ENCODE measurements at places on chromosomes 11 and 22.

GRCh38 chr11:36002196-36002595 is 58.3 kb downstream of the LDLRAD3 start:
- DNase-seq, result no peak

DNA sequence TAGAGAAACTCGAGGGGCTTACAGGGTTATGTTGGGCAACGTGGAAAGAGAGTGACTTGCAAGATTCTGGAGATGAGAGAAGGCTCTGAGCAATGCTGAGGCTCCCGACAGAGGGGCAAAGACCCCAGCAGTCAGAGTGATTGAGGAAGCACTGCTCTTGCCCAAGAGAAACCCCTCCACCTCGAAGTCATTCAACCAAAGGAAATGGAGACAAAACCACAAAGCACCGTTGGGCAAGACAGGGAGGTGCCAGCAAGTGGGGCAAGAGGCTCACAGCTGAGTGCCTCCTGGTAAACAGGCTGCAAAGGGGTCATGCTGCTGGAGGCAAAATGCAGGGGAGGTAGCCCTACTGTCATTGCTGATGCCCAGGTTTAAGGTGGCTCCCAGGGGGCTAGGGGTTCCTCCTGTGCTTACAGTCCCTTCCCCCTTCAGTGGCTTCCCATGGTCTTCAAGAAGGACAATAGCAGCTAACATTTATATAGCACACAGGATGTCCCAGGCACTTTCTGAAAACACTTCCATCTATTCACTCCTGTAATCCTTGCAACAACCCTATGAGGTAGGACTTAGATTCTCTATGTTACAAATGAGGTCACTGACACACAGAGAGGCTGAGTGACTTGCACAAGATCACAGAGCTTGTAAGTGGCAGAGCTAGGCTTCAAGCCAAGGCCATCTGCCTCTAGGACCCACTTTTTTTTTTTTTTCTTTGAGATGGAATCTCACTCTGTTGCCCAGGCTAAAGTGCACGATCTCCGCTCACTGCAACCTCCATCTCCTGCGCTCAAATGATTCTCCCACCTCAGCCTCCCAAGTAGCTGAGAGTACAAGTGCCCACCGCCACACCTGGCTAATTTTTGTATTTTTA is 18.1 kb upstream of the MYH9 start:
- no peak for DNase-seq

DNA sequence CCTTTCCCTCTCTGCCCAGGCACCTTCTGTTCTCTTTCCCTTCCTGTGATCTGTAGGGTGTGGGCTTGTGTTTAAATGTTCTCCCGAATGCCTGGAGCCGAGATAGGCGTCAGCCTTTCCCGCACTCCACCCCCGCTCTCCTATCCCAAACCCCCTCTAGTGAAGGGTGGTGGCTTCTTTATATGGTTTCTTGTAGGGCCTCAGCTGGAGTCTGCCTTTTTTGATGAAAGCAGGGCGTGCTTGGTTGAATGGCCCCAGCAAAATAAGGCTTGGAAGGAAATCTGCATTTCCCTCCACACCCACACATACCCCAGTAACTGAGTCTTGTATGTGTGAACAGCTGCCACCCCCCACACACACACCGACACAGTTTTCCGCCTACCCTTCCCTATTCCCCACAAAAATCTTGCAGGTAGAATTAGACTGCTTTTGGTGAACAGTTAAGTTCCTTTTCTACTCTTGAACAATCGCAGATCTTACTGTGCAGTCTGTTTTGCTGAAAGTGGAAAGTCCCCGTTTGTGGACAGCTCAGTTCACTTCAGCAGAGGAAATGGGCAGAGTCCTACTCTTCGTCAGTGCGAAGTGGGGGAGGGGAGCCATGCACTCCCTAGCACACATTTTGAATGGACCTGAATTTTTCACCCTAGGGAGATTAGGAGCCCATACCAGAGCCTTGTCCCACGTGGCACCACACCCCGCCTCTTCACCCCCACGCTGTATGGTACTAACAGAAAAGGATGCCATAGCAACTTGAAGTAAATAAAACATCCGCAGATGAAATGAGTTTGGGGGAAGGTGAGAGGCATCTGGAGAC is 25.5 kb upstream of the GRK2 start:
- DNase-seq, result peak; percentile 68

- no peak for DNase-seq
Observed at GRCh38 chr11:78940500-78941225, 366.0 kb upstream of the NARS2 start.

DNA sequence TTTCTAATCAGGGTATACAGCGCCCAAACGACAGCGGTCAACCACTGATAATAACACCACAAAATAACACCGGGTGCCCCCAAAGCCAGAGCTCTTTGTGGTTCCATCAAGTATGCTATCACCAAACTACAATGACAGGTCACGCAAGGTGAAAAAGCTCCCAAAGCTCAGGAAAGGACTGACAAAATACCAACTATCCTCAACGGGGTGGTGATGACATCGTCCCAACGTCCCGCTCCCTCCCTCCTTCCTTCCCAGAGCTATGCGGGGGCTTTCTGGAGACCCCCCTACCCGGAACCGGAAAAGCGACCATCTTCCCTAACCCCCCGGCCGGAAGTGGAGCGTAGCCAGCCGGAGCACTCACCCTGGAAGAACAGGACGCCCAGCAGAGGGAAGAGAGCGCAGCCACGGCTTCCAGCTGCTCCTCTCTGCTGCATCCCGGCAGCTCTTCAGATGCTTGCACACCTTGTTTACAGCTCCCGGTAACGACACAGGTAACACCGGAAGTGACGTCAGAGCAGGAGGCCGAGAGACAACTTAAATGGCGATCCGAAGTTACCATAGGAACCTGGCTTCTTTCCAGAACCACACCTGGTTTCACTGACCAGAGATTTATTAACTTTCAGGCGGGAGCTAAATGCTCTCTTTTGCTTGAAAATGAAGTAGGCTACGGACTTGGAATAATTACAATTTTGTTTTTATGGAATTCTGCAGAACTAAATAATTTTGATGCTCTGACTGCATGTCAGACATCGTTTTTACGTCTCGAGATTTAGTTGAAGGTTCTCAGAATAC is at the start of gene MPZL3:
TSS of gene MPZL3 (minus strand) at position 508 of the 795 bp plus-strand sequence. CDS start at position 437, 71 bp downstream.
- DNase-seq, result peak; percentile 61

- DNase-seq, result no peak
Observed at GRCh38 chr11:34466802-34467488, 28.2 kb downstream of the CAT start.

- DNase-seq, result no peak
Observed at GRCh38 chr11:105577641-105578040, 32.2 kb upstream of the GRIA4 start.

GRCh38 chr11:96827164-96827563 is 437.4 kb downstream of the JRKL start:
- no peak for DNase-seq

- DNase-seq, result no peak
Observed at GRCh38 chr11:62393061-62393611, 25.7 kb upstream of the SCGB1A1 start.

GRCh38 chr11:65474864-65475263 is 24.0 kb upstream of the MALAT1 start:
- no peak for DNase-seq

- DNase-seq, result no peak
Observed at GRCh38 chr11:35622070-35622469, 3.8 kb downstream of the FJX1 start.

DNA sequence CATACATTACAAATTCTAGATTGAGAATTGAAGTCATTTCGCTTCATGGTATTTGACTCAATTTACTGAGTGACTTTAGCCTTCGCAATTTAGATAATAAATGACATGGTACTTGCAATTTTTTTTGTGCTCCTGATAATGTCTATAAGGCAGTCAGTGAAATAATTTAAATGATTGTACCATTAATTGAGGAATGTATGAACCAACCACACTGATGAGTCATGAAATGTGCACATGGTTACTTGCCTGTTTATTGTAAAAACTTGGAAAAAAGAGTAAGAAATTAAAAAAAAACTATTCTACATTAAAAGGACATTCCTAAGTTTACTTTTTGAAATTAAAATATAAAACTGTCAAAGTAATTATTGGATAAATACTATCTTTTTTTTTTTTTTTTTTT is 43.3 kb downstream of the DNAJC24 start:
- no peak for DNase-seq

GRCh38 chr11:17642370-17642769 is 77.0 kb upstream of the MYOD1 start:
- no peak for DNase-seq

DNA sequence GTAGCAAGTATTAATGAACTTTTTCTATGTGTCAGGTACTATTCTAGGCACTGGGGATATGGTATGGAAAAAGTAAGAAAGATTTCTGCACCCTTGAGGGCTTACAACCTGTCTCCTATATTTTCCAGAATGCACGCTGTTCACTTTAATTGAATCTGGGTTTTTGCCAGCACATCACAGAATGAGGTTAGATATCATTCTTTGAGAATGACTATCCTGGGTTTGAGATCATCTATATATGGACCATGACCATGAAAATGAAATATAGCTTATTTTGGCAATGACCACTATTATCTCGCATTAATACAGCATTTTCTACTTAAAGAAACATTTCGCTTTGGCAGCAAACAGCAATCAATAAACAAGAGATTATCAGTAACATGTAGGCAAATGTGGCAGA is 46.9 kb downstream of the C11orf71 start:
- no peak for DNase-seq

DNA sequence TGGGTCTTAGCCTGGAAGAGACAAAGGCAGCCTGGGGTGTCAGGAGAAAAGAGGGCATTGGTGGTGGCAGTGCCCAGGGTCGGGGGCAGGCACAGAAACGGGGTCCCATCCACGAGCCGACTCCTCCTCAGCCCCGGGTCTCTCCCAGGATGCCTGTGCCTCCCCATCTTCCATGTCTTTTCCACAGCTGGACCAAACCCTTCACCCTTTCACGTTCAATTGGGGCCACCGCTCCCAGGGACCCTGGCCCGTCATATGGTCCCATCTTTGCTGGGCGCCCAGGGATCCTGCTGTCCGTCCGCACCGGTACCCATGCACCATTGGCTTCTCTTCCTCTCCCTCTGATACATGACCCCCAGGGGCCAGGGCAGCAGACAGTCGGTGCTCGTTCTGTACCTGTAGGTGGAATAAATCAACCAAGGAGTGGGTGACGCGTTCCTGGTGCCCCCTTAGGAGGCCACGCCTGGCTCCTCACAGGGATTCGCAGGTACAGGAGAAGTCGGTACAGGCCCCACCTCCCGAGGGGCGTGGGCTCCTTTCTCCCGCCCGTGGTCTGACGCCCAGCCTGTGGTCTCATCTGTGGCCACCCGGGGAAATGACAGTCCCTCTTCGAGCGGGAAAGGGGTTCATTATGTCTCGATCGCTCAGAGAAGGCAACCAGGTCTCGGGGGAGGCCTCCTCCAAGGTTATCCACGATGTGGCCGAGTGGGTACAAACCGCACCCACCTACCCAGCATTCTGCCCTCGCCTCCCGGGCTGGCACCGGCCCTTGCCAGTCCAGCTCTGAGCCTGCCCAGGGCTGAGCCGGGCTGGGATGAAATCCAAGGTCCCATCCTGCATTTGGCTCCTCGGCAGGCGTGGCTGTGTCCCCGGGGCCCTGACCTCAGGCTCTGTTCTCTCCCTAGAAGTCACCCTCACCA is 1493.6 kb downstream of the BRD1 start:
- no peak for DNase-seq

GRCh38 chr11:113578715-113579250 is 103.6 kb upstream of the DRD2 start:
- DNase-seq, result no peak

- no peak for DNase-seq
Observed at GRCh38 chr22:21712751-21713427, 22.7 kb downstream of the YPEL1 start.

- DNase-seq, result no peak
Observed at GRCh38 chr11:72190631-72191071, 1.3 kb upstream of the FOLR1 start.

DNA sequence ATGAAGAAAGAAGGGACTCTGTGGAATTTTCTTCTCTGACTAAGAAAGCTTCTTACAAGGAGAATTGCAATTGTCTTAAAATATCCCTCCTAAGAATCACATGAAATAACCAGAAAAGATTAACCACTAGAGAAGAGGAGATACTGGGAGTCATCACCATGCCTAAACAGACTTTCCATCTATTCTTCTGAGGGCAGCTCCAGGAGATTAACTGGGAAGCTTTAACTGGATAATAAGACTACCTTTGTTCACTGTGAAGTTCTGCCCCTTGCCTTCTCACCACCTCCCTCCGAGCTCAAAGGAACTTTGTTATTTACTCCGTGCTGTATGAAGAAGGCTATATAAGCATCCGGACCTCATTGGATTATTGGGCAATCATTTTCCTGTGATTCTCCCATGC is 24.5 kb upstream of the MMP7 start:
- no peak for DNase-seq

DNA sequence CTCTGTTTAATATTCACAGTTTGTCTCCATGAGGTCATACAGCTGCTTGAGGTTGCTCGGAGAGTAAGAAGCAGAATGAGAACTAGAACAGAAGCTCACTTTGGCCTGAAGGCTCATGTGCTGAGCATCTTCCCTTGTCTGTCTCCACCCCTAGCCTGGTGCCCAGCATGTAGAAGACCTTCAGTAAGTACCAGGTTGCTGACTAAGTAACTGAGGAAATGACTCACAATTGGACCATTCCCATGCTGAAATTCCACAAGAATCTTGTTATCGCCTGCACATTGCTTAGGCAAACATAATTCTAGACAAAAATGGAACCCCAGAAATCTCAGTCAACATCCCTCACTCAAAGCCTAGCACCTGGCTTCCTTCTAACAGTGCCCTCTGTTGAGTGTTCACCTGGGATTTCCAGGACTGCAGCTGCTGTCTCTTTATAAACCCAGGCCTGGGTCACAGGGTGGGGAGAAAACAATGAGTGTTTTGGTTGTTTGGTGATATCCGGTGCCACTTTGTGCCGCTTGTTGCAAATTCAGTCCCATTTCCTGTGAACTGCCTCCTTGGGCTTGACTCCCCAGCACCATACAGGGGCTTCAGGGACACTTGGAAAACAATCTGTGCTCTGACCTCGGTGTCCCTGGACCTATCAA is 406.8 kb downstream of the ETS1 start:
- no peak for DNase-seq

GRCh38 chr22:24101966-24102365 is 79.3 kb upstream of the SUSD2 start:
- no peak for DNase-seq

- no peak for DNase-seq
Observed at GRCh38 chr11:57648801-57649735, 644 bp downstream of the YPEL4 start.

- DNase-seq, result no peak
Observed at GRCh38 chr11:68509066-68509465, 48.5 kb downstream of the PPP6R3 start.

- DNase-seq, result no peak
Observed at GRCh38 chr22:27850000-27850521, 48.5 kb upstream of the MN1 start.

DNA sequence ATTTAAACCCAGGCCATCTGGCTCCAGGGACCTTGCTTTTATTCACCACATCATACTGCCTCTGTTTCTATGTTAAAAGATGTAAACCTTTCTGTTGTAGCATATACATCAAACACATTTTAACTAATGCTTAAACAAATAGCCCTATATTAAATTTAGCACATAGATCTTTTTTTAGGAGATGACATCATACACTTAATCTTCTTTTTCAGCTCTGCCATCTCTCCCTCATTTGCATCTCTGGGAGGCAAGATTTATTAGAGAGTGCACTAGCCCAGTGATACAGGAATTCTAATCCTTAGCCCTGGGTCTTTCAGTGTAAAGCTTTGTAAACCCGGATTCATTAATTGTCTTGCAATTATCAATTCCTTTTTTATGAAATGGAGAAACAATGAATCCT is 13.6 kb downstream of the OR5D16 start:
- no peak for DNase-seq

- DNase-seq, result no peak
Observed at GRCh38 chr11:95766701-95767100, 22.9 kb downstream of the FAM76B start.

- DNase-seq, result no peak
Observed at GRCh38 chr11:73623686-73624085, 22.7 kb upstream of the PLEKHB1 start.
